Naive B cell (primary cell): ENCODE measurements at places on chromosomes 7 and 10.
A peak's percentile ranks its signal among the peaks of the same experiment; 100 is the strongest.

DNA sequence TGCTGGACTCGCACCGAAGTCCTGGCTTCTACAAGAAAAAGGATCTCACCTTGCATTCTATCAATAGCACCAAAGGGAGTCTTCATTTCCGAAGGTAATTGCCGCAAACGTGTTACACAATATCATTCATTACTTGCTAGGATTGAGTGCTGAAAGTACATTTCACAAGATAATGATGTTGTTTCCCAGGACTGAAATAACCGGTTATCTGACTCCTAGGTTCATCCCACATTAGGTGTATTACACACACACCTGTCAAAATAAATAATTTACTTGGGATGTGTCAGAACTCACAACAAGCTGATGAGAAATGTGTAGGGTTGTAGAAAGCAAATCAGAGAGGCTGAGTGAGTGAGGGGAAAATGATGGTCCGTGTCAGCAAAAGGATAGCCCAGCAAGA, 219.4 kb upstream of the RHOBTB1 start:
- no peak overlapping the region for H3K27ac ChIP-seq
- no peaks in the 10 kb centered on the region for H3K27me3 ChIP-seq
- H3K36me3 ChIP-seq: peaks cover 4% of the 10 kb centered on the region
- H3K4me1 ChIP-seq: no peaks in the 10 kb centered on the region
- no peak for DNase-seq
- no peak overlapping the region for H3K4me3 ChIP-seq

- no peak overlapping the region for H3K27ac ChIP-seq
- no peak for DNase-seq
- H3K4me1 ChIP-seq: no peaks in the 10 kb centered on the region
- no peak overlapping the region for H3K4me3 ChIP-seq
- no peaks in the 10 kb centered on the region for H3K36me3 ChIP-seq
Measured at GRCh38 chr10:121709675-121710073, 111.4 kb upstream of the FGFR2 start.

- no peak overlapping the region for H3K27ac ChIP-seq
- no peak for DNase-seq
- peaks cover 29% of the 10 kb centered on the region for H3K27me3 ChIP-seq
- no peak overlapping the region for H3K4me3 ChIP-seq
Measured at GRCh38 chr10:117222976-117223692, 17.8 kb upstream of the SLC18A2 start.

GRCh38 chr7:45089341-45089891, 647 bp upstream of the NACAD start:
- H3K36me3 ChIP-seq: no peaks in the 10 kb centered on the region
- H3K27me3 ChIP-seq: peaks cover 7% of the 10 kb centered on the region
- peak overlapping the region; percentile 75 for H3K27ac ChIP-seq
- DNase-seq: peak; percentile 31

DNA sequence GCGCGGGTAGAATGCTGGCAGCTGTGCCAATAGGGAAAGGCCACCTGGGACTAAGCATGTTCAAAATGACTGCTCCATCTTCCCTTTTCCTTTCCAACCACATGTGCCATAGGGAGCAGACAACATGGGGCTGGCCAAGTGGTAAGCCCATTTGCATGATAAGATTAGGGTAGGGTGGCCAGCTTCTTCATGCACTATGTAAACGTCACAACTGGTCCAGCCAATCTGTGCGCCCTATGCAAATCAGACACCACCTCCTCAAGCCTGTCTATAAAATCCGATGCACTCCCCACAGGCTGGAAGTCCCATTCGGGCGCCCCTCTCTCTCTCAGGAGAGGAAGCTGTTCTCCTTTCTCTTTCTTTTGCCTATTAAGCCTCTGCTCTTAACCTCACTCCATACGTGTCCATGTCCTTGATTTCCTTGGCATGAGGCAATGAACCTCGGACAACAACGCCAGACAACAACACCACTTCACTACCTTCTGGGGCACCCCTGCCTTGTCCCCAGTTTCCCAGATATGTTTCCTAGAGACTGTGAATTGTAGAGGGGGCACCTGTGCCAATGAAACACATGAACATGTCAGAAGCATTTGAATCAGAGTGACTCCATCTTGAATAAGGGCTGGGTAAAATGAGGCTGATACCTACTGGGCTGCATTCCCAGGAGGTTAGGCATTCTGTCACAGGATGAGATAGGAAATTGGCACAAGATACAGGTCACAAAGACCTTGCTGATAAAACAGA, 19.1 kb upstream of the EXOC6 start:
- H3K36me3 ChIP-seq: no peaks in the 10 kb centered on the region
- peaks cover 24% of the 10 kb centered on the region for H3K4me1 ChIP-seq
- H3K4me3 ChIP-seq: no peak overlapping the region
- no peaks in the 10 kb centered on the region for H3K27me3 ChIP-seq
- H3K27ac ChIP-seq: no peak overlapping the region
- no peak for DNase-seq

DNA sequence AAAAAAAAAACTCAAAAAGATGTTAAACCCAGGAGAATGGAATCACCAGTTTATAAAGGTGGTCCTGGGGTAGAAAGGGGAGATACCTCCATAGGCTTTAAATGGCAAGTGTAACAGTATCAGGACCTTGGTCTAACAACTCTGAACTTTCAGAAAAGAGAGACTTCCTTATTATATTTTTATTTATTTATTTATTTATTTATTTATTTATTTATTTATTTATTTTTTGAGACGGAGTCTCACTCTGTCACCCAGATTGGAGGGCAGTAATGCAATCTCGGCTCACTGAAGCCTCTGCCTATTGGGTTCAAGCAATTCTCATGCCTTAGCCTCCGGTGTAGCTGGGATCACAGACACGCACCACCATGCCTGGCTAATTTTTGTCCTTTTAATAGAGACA, 12.4 kb downstream of the HIBADH start:
- no peak overlapping the region for H3K27ac ChIP-seq
- DNase-seq: no peak
- H3K4me1 ChIP-seq: peaks cover 8% of the 10 kb centered on the region

DNA sequence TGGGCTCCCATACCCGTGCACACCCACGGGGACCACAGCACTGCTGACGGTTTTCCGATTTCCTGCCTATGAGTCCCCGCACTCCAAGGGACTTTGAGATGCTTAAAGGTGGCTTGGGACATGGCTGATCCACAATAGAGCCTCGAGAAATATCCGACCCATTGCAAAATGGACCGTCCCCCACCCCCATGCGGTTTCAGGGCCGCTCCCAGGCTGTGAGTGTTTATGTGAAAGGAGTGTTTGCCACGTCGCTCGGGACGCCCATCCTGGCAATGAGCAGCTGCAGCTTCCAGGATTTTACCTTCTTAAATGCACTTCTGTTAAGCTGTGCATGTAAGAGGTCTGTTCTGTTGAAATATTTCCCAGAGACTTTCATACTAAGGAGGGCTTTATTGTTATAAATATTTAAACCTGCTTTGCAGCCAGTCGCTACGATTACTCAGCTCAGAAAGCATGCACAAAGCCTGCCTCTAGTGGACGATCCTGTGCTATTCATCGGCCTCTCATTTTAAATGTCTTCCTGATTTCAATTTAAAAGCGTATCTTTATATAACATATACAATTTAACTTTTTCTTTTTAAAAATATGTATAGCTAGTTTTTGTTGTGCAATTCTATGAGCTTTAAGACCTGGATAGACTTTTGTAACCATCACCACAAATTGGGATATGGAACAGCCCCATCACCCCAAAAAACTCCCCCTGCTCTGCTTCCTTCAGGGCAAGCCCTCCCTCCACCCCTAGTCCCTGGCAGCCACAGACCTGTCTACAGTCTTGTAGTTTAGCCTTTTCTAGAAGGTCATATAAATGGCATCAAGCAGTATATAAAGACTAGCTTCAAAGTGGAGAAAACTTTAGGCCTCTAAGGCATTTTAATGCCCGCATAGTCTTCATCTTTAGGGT, 418.3 kb downstream of the PAXIP1 start:
- no peak overlapping the region for H3K4me3 ChIP-seq
- H3K27me3 ChIP-seq: no peaks in the 10 kb centered on the region
- no peaks in the 10 kb centered on the region for H3K36me3 ChIP-seq
- H3K27ac ChIP-seq: no peak overlapping the region

GRCh38 chr7:44733708-44734481, 14.8 kb upstream of the ZMIZ2 start:
- H3K4me1 ChIP-seq: peaks cover 5% of the 10 kb centered on the region
- no peaks in the 10 kb centered on the region for H3K36me3 ChIP-seq
- no peak for DNase-seq
- peaks cover 3% of the 10 kb centered on the region for H3K27me3 ChIP-seq
- H3K27ac ChIP-seq: no peak overlapping the region

DNA sequence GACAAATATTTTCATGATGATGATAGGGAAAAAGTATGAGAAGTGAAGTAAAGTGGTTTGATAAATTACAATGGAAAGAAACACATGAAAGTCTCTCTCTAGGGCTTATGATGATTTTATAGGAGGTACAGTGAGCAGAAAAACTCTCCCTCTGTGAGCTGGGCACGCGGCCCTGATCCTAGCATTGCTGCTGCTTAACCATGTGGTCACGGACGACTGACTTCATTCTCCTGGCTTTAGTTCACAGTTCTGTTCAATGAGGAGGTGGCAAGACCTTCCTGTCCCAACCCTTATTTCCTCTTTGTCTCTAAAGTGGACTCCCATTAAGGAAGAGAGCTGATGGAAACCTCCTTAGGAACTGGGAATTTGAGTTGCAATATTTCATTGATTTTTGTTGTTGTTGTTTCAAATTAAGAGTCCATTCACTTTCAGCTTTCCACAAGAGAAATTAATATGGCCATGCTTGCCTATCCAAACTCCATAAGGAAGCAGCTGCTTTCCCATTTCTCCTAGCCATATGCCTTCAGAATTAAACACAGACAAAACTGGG, 8.2 kb upstream of the PON3 start:
- H3K27me3 ChIP-seq: peaks cover 7% of the 10 kb centered on the region
- no peaks in the 10 kb centered on the region for H3K4me1 ChIP-seq
- no peak for DNase-seq
- H3K27ac ChIP-seq: no peak overlapping the region
- no peak overlapping the region for H3K4me3 ChIP-seq

- peaks cover 7% of the 10 kb centered on the region for H3K4me1 ChIP-seq
- H3K4me3 ChIP-seq: no peak overlapping the region
- peaks cover 76% of the 10 kb centered on the region for H3K36me3 ChIP-seq
- H3K27me3 ChIP-seq: no peaks in the 10 kb centered on the region
- DNase-seq: no peak
Measured at GRCh38 chr7:18597754-18598153, 102.2 kb downstream of the HDAC9 start.

GRCh38 chr10:6984971-6985370, 404.9 kb upstream of the PRKCQ start:
- no peak overlapping the region for H3K4me3 ChIP-seq
- no peaks in the 10 kb centered on the region for H3K4me1 ChIP-seq
- H3K36me3 ChIP-seq: no peaks in the 10 kb centered on the region
- no peak for DNase-seq

- no peak for DNase-seq
- H3K4me3 ChIP-seq: no peak overlapping the region
- H3K27me3 ChIP-seq: no peaks in the 10 kb centered on the region
- H3K27ac ChIP-seq: no peak overlapping the region
- no peaks in the 10 kb centered on the region for H3K4me1 ChIP-seq
Measured at GRCh38 chr7:117621075-117621618, 141.3 kb downstream of the CFTR start.

- peak overlapping the region; percentile 85 for H3K4me3 ChIP-seq
- peak overlapping the region; percentile 94 for H3K27ac ChIP-seq
- peaks cover 52% of the 10 kb centered on the region for H3K4me1 ChIP-seq
- H3K36me3 ChIP-seq: no peaks in the 10 kb centered on the region
Measured at GRCh38 chr10:79243181-79244067, 103.8 kb upstream of the PPIF start.

DNA sequence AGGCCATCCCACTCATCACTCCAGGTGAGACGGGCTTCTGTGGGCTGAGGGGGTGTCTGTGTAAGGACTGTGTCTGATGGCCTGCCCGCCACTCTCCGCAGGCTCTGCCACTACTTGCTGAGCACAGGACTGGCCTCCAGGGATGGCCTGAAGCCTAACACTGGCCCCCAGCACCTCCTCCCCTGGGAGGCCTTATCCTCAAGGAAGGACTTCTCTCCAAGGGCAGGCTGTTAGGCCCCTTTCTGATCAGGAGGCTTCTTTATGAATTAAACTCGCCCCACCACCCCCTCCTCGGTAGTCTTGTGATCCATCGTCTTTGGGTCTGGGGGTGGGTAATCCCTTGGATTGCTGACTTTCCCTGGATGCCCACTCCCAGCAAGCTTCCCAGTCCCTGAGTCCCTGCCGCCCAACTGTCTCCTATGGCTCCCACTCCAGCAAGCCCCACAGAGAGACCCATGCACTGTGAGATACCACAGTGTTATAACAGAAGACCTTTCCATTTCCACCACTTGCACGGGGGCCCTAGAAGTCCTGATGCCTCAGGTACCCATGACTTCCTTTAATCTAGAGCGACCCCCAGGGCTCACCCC, 4.7 kb downstream of the FXYD4 start:
- no peaks in the 10 kb centered on the region for H3K36me3 ChIP-seq
- H3K27me3 ChIP-seq: no peaks in the 10 kb centered on the region
- DNase-seq: no peak
- H3K4me3 ChIP-seq: no peak overlapping the region
- H3K4me1 ChIP-seq: no peaks in the 10 kb centered on the region
- H3K27ac ChIP-seq: no peak overlapping the region

DNA sequence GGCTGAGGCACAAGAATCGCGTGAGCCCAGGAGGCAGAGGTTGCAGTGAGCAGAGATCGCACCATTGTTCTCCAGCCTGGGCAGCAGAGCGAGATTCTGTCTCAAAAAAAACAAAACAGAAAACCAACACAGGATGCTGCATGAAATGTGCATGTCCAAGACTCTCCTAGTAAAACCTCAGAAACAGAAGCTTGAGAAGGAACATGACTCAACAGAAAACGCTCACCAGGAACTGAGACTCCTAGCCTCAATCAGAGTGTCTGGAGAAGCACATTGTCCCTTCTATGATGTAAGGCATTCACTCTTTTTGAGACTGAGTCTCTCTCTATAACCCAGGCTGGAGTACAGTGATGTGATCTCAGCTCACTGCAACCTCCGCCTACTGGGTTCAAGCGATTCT, 168.3 kb downstream of the MYOF start:
- no peak for DNase-seq
- H3K4me1 ChIP-seq: no peaks in the 10 kb centered on the region
- peaks cover 31% of the 10 kb centered on the region for H3K27me3 ChIP-seq
- H3K4me3 ChIP-seq: no peak overlapping the region

GRCh38 chr7:69318794-69319193, 279.5 kb upstream of the AUTS2 start:
- H3K4me1 ChIP-seq: peaks cover 7% of the 10 kb centered on the region
- H3K36me3 ChIP-seq: no peaks in the 10 kb centered on the region
- no peaks in the 10 kb centered on the region for H3K27me3 ChIP-seq
- no peak overlapping the region for H3K4me3 ChIP-seq
- no peak for DNase-seq

DNA sequence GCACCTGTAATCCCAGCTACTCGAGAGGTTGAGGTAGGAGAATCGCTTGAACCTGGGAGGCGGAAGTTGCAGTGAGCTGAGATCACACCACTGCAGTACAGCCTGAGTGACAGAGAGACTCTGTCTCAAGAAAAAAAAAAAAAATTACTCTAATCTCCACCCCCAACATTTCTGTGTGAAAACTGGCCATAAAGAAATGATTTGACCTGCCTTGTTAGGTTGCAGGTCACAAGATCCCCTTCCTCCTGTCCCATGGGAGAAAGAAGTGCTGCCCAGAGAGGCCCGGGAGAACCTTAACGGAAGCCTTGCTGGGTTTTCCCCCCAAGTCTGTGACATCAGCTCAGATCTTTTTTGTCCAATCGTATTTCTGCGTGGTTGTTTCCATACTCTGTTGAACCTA, 8.7 kb upstream of the CALHM1 start:
- H3K4me3 ChIP-seq: peak overlapping the region; percentile 18
- DNase-seq: no peak
- H3K27me3 ChIP-seq: no peaks in the 10 kb centered on the region
- H3K36me3 ChIP-seq: no peaks in the 10 kb centered on the region
- H3K27ac ChIP-seq: peak overlapping the region; percentile 22

GRCh38 chr7:27299861-27300260, 57.3 kb downstream of the EVX1 start:
- H3K27ac ChIP-seq: no peak overlapping the region
- no peak overlapping the region for H3K4me3 ChIP-seq
- H3K36me3 ChIP-seq: no peaks in the 10 kb centered on the region
- H3K27me3 ChIP-seq: peaks cover 24% of the 10 kb centered on the region
